Thoracic aorta (tissue), 2 donors: ENCODE measurements at places on chromosomes 3 and 15.

DNA sequence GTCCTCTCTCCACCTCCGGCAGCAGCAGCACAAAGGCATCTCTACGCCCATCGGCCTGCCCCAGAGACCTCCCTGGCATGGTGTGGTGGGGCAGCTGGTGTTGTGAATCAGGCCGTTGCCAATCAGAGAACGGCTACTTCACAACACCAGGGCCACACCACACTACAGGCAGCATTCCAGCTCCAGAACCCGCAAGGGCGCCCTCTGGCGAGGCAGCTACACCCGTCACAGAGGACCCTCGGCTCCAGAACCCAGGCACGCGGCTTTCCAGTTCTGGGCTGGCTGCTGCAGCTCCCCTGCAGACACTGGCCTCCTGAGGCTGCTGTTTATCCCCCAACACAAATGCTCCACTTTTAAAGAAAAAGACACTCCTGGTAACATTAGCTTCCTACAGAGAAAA lies 127.5 kb upstream of the TOPAZ1 start:
- no peaks in the 10 kb centered on the region for H3K36me3 ChIP-seq
- no peaks in the 10 kb centered on the region for H3K4me1 ChIP-seq
- no peak overlapping the region for H3K27ac ChIP-seq
- H3K27me3 ChIP-seq: no peaks in the 10 kb centered on the region

DNA sequence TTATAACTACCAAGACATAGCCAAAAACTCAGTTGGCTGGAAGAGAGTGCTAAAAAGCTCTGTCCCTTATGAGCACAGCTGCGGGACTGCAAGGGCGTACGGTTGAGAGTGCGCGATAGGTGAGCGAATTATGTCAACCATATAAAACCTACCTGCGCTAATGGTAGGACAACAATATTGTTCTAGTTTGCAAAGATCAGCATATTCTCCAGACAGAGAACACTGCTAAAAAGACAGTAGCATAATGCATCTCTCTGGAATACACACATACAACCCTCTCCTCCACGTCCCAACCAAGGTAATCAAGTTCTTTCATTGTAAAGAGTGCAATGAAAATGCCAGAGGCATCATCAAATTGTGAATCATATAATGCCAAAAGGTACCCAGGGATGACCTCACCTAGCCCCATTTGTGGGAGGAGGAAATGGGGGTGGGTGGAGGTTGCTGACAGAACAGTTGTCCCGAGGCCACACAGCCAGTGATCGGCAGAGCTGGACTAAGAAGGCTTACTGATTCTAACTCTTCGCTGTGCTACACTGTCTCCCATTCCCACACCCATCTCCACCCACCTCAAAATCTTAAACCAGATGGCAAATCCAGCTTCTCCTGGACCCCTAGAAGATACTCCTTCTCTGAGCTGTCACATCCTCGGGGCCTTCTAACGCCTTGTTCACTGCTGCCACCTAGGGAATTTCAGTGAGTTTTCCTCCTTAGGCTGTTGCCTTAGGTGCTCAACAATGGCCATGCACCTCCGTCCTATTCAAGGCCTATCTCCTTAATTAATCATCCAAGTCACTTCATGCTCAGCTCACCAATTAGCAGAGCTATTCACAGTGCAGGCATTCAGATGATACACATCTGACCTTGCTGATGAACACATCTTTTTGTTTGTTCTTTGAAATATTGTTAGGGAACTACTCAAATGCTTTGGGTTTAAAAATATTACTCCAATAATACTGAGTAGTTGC lies 60.7 kb downstream of the RPL22L1 start:
- DNase-seq: no peak
- H3K27ac ChIP-seq: no peak overlapping the region
- H3K36me3 ChIP-seq: no peaks in the 10 kb centered on the region
- no peak overlapping the region for H3K4me3 ChIP-seq
- H3K27me3 ChIP-seq: no peaks in the 10 kb centered on the region
- peaks cover 4% of the 10 kb centered on the region for H3K4me1 ChIP-seq

DNA sequence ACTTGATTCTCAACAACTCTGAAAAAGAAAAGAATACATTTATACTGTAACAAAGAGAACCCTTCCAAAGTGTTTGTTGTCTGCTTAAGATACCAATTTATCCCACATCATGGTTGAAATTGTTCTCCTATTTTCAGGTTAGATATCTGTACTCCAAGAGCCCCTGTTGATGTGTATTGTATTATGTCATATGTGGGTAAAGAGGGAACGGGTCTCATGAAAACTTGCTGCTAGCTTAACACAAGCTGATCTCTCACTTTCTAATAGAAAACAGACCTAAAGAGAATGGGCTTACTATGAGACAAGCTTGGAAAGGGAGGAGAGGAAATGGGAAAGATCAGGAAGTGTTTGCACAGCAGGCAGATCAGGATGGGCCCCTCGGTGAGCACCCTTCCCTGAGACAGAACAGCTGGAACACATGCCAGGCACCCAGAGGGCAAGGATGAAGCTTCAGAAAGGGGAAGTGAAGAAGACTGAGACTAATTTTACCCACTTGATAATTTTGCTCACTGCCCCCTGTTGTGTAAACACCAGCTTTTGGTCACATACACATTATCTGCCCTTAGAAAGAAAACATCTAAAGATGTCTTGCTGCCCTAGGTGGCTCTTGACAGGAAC lies 747.9 kb upstream of the CCDC54 start:
- no peak overlapping the region for H3K27ac ChIP-seq
- DNase-seq: no peak
- no peaks in the 10 kb centered on the region for H3K36me3 ChIP-seq
- H3K4me1 ChIP-seq: no peaks in the 10 kb centered on the region
- H3K27me3 ChIP-seq: no peaks in the 10 kb centered on the region

DNA sequence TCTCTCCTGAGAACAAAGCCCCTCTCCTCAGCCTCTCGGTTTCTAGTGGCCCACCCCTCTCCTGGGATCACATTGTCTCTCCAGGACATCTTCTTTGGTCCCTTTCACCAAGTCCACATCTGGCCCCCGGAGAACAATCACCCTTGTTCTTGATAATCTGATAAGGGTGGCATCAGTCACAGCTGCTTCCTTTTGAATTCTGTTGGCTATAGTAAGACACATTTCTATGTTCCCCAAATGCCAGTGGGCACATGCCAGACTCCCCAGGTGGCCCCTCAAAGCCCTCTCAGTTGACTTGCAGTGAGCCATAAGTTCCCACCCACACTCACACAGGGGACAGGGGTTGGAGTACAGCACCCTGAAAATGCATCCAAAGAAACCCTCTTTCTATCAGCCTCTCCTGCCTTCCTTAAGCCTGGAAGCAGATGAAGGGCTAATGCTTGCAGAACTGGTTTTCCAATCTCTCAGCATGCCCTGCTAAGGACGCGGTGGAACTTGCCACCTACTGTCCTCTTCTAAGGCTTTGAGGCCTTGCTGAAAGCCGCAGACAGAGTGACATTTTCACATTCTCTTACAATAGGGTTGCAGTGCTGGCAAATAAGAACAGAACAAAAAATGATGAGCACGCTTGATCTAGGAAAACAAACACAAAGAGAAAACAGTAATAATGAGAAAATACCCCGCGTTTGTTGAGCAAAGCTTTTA lies 101.3 kb upstream of the SLCO3A1 start:
- H3K4me3 ChIP-seq: no peak overlapping the region
- no peaks in the 10 kb centered on the region for H3K27me3 ChIP-seq
- no peak overlapping the region for H3K27ac ChIP-seq
- no peaks in the 10 kb centered on the region for H3K36me3 ChIP-seq

GRCh38 chr3:108092501-108092900 lies 1.7 kb upstream of the CD47 start:
- H3K4me3 ChIP-seq: no peak overlapping the region
- H3K27me3 ChIP-seq: no peaks in the 10 kb centered on the region
- no peak overlapping the region for H3K27ac ChIP-seq

GRCh38 chr3:165643425-165643824 lies 193.8 kb downstream of the BCHE start:
- no peak overlapping the region for H3K27ac ChIP-seq
- H3K4me1 ChIP-seq: peaks cover 10% of the 10 kb centered on the region
- H3K27me3 ChIP-seq: no peaks in the 10 kb centered on the region
- DNase-seq: no peak
- peak overlapping the region; percentile 27 for H3K4me3 ChIP-seq
- no peaks in the 10 kb centered on the region for H3K36me3 ChIP-seq

- H3K4me1 ChIP-seq: peaks cover 7% of the 10 kb centered on the region
- H3K4me3 ChIP-seq: no peak overlapping the region
- DNase-seq: no peak
- no peaks in the 10 kb centered on the region for H3K27me3 ChIP-seq
- peak overlapping the region; percentile 37 for H3K27ac ChIP-seq
- peaks cover 4% of the 10 kb centered on the region for H3K36me3 ChIP-seq
These were observed 76.3 kb downstream of the MYLK start for GRCh38 chr3:123807820-123808219.

GRCh38 chr15:27589260-27589659 lies 509.9 kb downstream of the OCA2 start:
- H3K27me3 ChIP-seq: no peaks in the 10 kb centered on the region
- no peak overlapping the region for H3K27ac ChIP-seq
- H3K4me3 ChIP-seq: no peak overlapping the region
- no peaks in the 10 kb centered on the region for H3K36me3 ChIP-seq

DNA sequence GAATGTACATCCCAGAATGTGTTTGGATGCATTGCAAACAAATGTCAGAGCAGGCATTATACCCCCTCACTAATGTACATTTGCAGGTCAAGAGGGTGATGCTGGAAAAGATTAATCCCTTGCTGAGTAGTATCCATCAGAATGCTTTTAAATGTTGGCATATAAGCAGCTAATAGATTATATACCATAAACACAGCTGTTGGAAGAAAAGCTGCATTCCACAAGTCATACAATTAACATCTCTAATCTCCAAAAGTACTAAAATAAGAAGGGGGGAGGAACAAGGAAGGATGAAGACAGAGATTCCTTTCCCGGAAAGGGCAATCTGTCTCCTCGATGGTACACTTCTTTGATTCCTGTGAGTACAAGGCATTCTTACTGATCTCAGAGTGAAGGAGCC lies 445.7 kb upstream of the CDIN1 start:
- H3K36me3 ChIP-seq: no peaks in the 10 kb centered on the region
- H3K27ac ChIP-seq: no peak overlapping the region
- H3K4me3 ChIP-seq: no peak overlapping the region
- DNase-seq: no peak

GRCh38 chr3:177615015-177615414 lies 417.7 kb upstream of the TBL1XR1 start:
- H3K4me1 ChIP-seq: peaks cover 10% of the 10 kb centered on the region
- H3K27me3 ChIP-seq: no peaks in the 10 kb centered on the region
- no peak overlapping the region for H3K4me3 ChIP-seq
- no peak overlapping the region for H3K27ac ChIP-seq
- DNase-seq: no peak
- no peaks in the 10 kb centered on the region for H3K36me3 ChIP-seq

GRCh38 chr3:139473155-139473771 lies 3.1 kb downstream of the RBP2 start:
- no peak for DNase-seq
- H3K36me3 ChIP-seq: no peaks in the 10 kb centered on the region
- no peaks in the 10 kb centered on the region for H3K27me3 ChIP-seq
- H3K4me1 ChIP-seq: no peaks in the 10 kb centered on the region
- H3K27ac ChIP-seq: no peak overlapping the region

DNA sequence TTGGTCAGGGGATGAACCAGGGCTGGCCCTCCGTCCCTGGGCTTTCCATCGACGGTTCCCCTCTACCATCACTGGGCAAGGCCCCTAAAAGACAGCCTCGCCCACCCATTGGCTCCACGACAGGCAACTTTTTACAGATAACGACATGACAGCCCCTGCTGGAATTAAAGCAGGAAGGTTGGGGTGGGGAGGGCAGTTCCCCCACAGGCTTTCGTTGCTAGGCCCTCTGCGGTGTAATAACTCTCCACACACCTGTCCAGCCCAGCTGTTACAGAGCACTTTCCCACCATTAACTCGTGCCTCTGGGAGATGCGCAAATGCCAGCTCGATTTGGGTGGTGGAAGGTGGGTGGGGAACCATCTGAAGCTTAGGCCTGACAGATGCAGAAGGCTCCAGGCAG lies 264.2 kb upstream of the TLE3 start:
- no peak overlapping the region for H3K27ac ChIP-seq
- no peak for DNase-seq
- no peaks in the 10 kb centered on the region for H3K27me3 ChIP-seq
- H3K4me3 ChIP-seq: no peak overlapping the region
- H3K36me3 ChIP-seq: no peaks in the 10 kb centered on the region

- H3K27me3 ChIP-seq: no peaks in the 10 kb centered on the region
- H3K36me3 ChIP-seq: no peaks in the 10 kb centered on the region
- H3K27ac ChIP-seq: no peak overlapping the region
These were observed 14.9 kb downstream of the LIPH start for GRCh38 chr3:185537369-185537970.

- no peak overlapping the region for H3K27ac ChIP-seq
- no peaks in the 10 kb centered on the region for H3K27me3 ChIP-seq
- no peak overlapping the region for H3K4me3 ChIP-seq
- no peak for DNase-seq
- no peaks in the 10 kb centered on the region for H3K4me1 ChIP-seq
These were observed 19.4 kb upstream of the MNS1 start for GRCh38 chr15:56484287-56484686.

- no peak overlapping the region for H3K4me3 ChIP-seq
- no peaks in the 10 kb centered on the region for H3K27me3 ChIP-seq
- H3K27ac ChIP-seq: no peak overlapping the region
- DNase-seq: no peak
These were observed 928.5 kb upstream of the ROBO1 start for GRCh38 chr3:80696280-80696679.

GRCh38 chr15:70818580-70818979 lies 35.4 kb downstream of the LARP6 start:
- no peak overlapping the region for H3K4me3 ChIP-seq
- no peak for DNase-seq
- H3K27ac ChIP-seq: no peak overlapping the region
- H3K4me1 ChIP-seq: no peaks in the 10 kb centered on the region
- no peaks in the 10 kb centered on the region for H3K27me3 ChIP-seq
- no peaks in the 10 kb centered on the region for H3K36me3 ChIP-seq

DNA sequence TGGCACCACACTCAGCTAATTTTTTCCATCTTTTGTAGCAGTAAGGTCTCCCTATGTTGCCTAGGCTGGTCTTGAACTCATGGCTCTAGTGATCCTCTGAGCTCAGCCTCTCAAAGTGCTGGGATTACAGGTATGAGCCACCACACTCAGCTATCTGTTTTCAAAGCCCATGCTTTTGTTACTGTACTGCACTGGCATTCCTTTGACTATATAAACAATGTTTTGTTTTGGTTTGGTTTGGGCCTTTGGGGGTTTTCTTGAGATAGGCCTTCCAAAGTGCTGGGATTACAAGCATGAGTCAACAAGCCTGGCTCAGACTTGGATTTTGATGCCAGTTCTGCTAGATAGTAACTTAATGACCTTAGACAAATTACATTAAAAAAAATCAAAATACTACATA lies 89.7 kb upstream of the GK5 start:
- no peaks in the 10 kb centered on the region for H3K4me1 ChIP-seq
- H3K27ac ChIP-seq: no peak overlapping the region
- no peaks in the 10 kb centered on the region for H3K27me3 ChIP-seq
- DNase-seq: no peak

DNA sequence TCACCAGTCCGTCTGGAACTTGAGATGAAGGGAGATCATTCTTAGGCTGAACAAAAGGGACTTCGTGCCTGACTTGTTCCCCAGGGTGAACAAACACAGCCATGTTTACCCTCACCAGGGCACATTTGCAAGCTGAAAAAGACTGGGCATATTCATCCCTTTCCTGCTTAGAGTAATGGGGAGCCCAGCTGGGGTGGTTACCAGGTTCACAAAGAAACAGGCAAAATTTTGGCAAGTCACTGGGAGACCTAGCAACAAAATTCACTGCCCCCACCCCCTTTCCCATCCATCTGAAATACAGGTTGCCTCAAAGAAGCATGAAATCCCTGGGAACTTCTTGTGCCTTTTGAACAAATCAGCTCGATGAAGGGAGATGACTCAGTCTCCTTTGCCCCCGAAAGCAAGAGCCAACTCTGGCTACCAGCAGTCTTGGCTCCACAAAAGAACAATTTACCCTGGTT lies 775.0 kb downstream of the SQOR start:
- H3K4me3 ChIP-seq: no peak overlapping the region
- peaks cover 3% of the 10 kb centered on the region for H3K4me1 ChIP-seq
- no peak overlapping the region for H3K27ac ChIP-seq
- no peaks in the 10 kb centered on the region for H3K36me3 ChIP-seq
- no peak for DNase-seq
